ENCODE measurements at places on chromosomes 11 and 22.

DNA sequence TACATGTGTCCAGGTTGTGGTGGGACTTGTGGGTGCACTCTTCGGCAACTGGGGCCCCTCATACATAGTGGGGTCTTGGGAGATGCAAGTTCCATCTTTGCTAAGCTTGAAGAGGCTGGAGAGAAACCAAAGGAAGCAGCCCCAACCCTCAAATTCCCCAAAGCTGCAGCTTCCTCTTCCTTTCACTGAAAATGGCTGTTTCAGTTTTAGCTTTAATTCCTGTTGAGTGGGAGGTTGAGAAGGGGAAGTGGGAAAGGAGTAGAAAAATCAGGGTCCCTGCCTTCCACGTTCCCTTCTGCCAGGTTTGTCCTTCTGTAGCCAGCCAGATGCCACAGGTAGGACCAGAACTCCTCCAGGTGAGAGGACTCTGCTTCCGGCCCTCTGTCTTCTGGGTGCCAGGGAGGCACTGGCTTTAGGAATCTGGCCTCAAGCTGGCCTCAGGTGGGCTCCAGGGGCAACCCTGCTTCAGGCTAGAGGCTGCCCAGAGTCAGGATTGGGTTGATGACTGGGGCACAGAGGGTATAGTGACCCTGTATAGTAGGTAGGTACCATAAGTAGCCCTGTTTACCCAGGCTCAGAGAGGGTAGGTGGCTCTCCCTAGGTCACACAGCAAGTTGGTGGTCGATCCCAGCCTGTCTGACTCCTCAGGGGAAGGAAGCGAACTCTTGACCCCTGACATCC, 16.2 kb downstream of the P2RY6 start:
- DNase-seq, result no peak
- no peaks in the 10 kb centered on the region for H3K4me1 ChIP-seq
- H3K27me3 ChIP-seq, result no peaks in the 10 kb centered on the region

- H3K4me3 ChIP-seq, result no peak overlapping the region
- H3K36me3 ChIP-seq, result no peaks in the 10 kb centered on the region
- H3K4me1 ChIP-seq, result peaks cover 11% of the 10 kb centered on the region
- no peak for DNase-seq
- no peaks in the 10 kb centered on the region for H3K27me3 ChIP-seq
Measured at GRCh38 chr22:30444632-30445437, 19.3 kb downstream of the MTFP1 start.

GRCh38 chr22:37569009-37569920, 9.0 kb downstream of the CDC42EP1 start:
- no peak overlapping the region for H3K4me3 ChIP-seq
- no peaks in the 10 kb centered on the region for H3K27me3 ChIP-seq
- no peaks in the 10 kb centered on the region for H3K36me3 ChIP-seq
- H3K4me1 ChIP-seq, result peaks cover 22% of the 10 kb centered on the region

DNA sequence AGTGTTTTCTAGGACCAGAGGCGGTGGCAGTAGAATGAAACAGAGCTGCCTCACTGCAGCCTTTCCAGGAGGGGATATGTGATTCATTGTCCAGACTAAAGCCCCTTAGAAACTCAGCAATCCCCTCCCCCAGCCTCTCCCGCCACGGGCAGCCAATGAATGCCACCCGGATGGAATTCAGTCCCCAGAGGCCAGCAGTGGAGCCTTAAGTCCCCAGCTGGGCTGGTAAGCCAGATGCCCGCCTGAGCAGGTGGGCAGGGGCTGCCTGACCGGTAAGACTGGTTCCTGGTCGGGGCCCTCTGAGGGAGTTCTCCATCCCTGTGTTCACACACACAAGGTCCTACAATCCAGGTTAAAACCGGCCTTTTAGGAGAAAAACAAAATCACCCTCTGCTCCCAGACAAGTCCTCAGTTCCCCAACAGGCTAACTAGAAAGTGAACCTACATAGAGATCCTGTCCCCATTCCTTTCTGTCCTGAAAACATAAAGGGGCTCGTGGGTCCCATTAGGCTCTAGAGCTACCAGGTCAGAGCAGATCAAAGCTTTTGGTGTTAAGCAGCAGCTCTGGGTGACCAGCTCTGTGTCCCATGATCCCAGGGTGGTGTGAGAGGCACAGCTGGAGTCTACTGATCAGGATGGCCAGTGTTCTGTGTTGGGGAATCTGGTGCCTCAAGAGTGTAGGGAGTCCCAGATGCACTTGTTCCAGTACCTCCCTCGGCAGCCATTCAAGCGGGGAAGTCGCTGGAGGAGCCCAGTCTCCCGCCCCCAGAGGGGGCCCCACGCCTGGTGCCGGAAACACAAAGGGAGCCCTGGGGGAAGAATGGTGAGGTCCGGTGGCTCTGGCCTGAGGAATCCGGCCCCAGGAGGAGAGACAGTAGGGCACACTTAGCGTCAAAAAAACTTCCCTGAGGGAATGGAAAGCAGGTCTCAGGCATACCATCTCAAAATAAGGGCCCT, 2.6 kb downstream of the PATZ1 start:
- DNase-seq, result peak; percentile 24
- H3K4me1 ChIP-seq, result peaks cover 60% of the 10 kb centered on the region
- peaks cover 49% of the 10 kb centered on the region for H3K36me3 ChIP-seq
- no peak overlapping the region for H3K27ac ChIP-seq

DNA sequence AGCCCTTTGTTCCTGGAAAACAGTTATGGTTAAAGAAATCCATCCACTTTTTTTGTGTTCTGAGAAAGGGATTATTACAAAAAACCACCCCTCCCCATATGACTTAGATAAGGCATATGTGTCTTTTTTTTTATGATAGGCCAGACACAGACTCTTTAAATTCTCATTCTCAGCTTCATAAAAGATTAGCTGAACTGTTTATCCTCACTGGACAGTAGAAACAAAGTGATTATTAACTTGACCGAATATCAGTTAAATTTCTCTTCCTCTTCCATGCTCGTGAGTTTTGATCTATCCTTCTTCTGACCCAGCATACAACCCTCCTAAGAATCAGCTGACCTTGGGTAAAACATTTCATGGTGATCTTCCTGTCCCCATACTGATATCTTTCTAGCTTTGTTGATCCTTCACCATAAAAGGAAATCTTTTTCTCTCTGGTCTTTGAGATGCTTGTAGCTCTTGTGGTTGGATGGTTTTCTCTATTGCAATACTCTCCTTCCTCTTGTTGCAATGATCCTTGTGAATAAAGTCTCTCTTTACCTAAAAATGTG, 26.2 kb downstream of the OR2AG2 start:
- H3K27ac ChIP-seq, result peak overlapping the region; percentile 64
- no peaks in the 10 kb centered on the region for H3K36me3 ChIP-seq
- peaks cover 48% of the 10 kb centered on the region for H3K4me1 ChIP-seq
- no peak for DNase-seq
- H3K4me3 ChIP-seq, result peak overlapping the region; percentile 73

GRCh38 chr11:61709572-61709971, 29.4 kb downstream of the DAGLA start:
- no peaks in the 10 kb centered on the region for H3K36me3 ChIP-seq
- H3K27me3 ChIP-seq, result no peaks in the 10 kb centered on the region
- no peaks in the 10 kb centered on the region for H3K4me1 ChIP-seq
- DNase-seq, result no peak

DNA sequence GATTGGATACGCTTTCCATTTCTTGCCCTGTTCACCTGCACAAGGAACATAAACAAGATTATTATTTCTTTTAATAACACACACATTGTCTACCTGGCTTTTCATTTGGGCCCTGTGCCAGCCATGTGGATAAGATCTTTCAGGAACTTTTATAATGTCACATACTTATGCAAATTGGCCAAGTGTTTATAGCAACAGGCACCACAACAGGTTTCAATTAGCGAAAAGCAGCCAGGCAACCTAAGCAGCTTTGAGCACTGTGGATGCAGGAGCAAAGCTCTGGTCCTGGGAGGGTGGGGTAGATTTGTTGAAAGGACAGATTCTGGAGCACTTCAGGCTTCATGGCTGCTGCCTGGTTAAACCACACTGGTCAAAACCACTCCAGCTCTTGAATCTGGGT, 217.4 kb downstream of the BARX2 start:
- H3K4me1 ChIP-seq, result no peaks in the 10 kb centered on the region
- no peak overlapping the region for H3K4me3 ChIP-seq
- H3K27ac ChIP-seq, result no peak overlapping the region
- no peaks in the 10 kb centered on the region for H3K27me3 ChIP-seq
- DNase-seq, result no peak

GRCh38 chr22:43883012-43883661, 8.7 kb downstream of the PNPLA5 start:
- H3K36me3 ChIP-seq, result no peaks in the 10 kb centered on the region
- no peak overlapping the region for H3K4me3 ChIP-seq
- no peak overlapping the region for H3K27ac ChIP-seq
- no peaks in the 10 kb centered on the region for H3K27me3 ChIP-seq
- DNase-seq, result peak; percentile 16

DNA sequence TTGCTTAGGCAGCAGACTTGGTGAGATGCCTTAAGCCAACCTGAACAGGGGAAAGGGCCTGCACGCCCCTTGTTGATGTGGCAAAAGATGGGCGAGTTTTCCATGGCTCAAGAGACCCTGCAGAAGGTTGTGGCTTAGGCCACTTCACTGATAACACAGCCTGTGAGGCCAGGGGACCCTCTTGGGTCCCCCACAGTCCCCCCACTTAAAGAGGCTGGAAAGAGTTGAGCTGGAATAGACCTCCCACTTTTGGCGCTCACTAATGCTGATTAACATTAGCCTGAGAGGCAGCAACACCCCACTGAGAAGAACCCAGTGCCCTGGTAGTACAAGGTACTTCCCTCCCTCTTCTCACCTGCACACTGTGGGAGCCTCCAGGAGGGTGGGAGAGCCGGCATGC, 107.5 kb downstream of the TRIM29 start:
- no peaks in the 10 kb centered on the region for H3K27me3 ChIP-seq
- H3K4me1 ChIP-seq, result no peaks in the 10 kb centered on the region
- H3K4me3 ChIP-seq, result no peak overlapping the region

DNA sequence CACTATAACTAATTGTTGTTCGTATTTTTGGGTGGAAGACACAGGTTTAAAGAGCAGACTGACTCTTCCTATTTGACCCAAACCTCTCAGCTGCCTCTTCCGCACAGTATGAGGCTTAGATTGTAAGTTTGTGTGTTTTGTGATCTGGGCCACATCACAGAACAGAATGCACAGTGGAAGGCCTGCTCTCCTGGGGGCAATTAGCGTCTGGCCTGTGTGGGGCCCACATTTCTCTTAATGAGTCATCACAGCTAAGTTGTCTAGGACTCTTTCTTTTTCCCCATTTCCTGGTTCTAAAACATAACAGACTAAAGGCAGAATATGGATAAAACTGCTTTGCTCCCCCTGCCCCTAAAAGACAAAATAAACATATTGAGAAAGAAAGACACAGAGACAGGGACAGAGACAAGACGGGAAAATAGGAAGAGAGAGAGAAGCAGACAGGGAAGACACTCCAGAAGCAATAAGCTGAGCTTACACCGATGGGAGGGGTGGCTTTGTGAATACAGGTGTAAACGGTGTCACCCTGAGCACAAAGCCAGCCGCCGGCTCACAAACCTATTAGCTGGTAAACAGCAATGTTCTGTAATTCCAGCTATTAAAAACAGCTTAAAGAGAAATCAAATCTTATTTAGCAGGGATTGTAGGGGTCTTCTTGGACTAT, 127.4 kb upstream of the OPCML start:
- H3K4me1 ChIP-seq, result no peaks in the 10 kb centered on the region
- H3K27ac ChIP-seq, result no peak overlapping the region
- H3K4me3 ChIP-seq, result no peak overlapping the region
- no peak for DNase-seq
- no peaks in the 10 kb centered on the region for H3K36me3 ChIP-seq
- no peaks in the 10 kb centered on the region for H3K27me3 ChIP-seq

DNA sequence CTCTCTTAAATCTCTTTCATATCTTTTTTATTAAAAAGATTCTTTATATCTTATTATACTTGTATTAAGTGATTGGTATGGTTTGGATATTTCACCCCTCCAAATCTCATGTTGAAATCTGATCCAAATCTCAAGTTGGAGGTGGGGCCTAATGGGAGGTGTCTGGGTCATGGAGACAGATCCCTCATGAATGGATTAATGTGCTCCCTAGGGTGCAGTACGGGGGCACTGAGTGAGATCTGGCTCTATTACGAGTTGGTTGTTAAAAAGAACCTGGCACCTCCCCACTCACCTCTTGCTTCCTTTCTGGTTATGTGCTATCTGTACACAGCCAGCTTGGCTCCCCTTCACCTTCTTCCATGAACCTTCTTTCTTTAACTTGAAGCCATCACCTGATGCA, 149.6 kb downstream of the CWF19L2 start:
- no peak overlapping the region for H3K4me3 ChIP-seq
- H3K4me1 ChIP-seq, result no peaks in the 10 kb centered on the region
- H3K27ac ChIP-seq, result no peak overlapping the region
- H3K36me3 ChIP-seq, result no peaks in the 10 kb centered on the region
- no peaks in the 10 kb centered on the region for H3K27me3 ChIP-seq

GRCh38 chr11:85634747-85635146, 6.4 kb downstream of the TMEM126B start:
- H3K4me1 ChIP-seq, result peaks cover 6% of the 10 kb centered on the region
- H3K27me3 ChIP-seq, result no peaks in the 10 kb centered on the region
- H3K27ac ChIP-seq, result no peak overlapping the region
- H3K4me3 ChIP-seq, result no peak overlapping the region

GRCh38 chr11:86914865-86915519, 40.2 kb downstream of the FZD4 start:
- no peak for DNase-seq
- no peaks in the 10 kb centered on the region for H3K36me3 ChIP-seq
- no peak overlapping the region for H3K4me3 ChIP-seq
- peaks cover 3% of the 10 kb centered on the region for H3K4me1 ChIP-seq
- no peaks in the 10 kb centered on the region for H3K27me3 ChIP-seq

GRCh38 chr22:48554893-48555572, 1272.6 kb downstream of the BRD1 start:
- H3K4me1 ChIP-seq, result no peaks in the 10 kb centered on the region
- H3K27me3 ChIP-seq, result no peaks in the 10 kb centered on the region
- no peak overlapping the region for H3K27ac ChIP-seq
- no peak overlapping the region for H3K4me3 ChIP-seq
- H3K36me3 ChIP-seq, result no peaks in the 10 kb centered on the region

DNA sequence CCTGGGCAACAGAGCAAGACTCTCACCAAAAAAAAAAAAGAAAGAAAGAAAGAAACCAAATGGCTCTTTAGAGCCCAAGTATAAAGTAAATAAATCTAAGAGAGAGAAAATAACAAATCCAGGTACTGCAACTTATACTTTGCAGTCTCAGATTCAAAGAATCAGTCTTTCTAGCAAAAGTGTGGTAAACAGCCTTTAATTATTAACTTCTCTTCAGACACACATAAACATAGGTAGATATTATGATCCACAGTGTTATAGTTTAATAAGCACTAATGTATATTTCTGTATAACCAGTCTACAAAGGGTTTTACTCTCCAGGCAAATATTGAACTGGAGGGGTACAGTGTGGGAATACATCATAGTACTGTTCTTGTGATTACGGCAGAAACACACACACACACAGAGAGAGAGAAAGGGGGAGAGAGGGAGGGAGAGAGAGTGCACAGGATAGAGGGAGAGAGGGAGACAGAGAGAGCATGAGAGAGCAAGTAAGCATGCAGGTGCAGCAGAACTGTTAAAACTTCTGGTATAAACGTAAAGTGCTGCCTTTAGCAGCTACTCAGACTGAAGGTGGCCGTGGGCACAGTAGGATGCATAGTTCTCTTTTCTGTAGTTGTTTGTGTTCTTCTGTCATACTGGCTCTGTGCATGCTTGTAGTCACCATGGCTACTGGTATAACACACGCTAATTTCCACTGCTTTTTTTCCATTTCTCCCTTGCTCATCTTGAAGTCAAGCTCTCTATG, 32.3 kb downstream of the MTMR2 start:
- H3K4me1 ChIP-seq, result no peaks in the 10 kb centered on the region
- no peaks in the 10 kb centered on the region for H3K36me3 ChIP-seq
- H3K27me3 ChIP-seq, result no peaks in the 10 kb centered on the region
- H3K4me3 ChIP-seq, result no peak overlapping the region
- DNase-seq, result no peak
- H3K27ac ChIP-seq, result no peak overlapping the region

- H3K27me3 ChIP-seq, result no peaks in the 10 kb centered on the region
- no peak overlapping the region for H3K27ac ChIP-seq
- no peak for DNase-seq
- H3K36me3 ChIP-seq, result no peaks in the 10 kb centered on the region
- no peaks in the 10 kb centered on the region for H3K4me1 ChIP-seq
Measured at GRCh38 chr11:68643585-68643984, 40.8 kb upstream of the GAL start.
